ENCODE measurements at places on chromosomes 5 and 9. TPM values are rescaled to one million over a fixed set of nuclear protein-coding genes. Genes with fewer than 3 reads are reported as not detected.

DNA sequence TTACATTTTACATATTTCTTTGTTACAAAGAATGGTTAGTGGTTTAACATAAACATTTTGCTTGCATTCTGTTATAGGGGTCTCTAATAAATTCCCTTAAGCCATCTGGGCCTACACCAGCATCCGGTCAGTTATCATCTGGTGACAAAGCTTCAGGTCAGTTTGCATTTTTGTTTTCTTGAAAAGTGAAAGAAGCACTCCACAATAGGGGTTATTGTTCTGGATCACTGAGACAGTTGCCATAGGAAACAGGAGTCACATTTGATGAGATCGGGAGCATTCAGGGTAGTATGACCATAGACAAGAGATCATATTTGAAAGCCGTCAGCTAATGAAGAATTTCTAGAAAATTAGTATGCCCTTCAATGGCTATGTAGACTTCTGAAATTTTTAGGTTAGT lies 63.6 kb downstream of the NUP214 start:
- no peak for DNase-seq

GRCh38 chr9:7313389-7313788 lies 486.2 kb downstream of the DMAC1 start:
- DNase-seq, result no peak

DNA sequence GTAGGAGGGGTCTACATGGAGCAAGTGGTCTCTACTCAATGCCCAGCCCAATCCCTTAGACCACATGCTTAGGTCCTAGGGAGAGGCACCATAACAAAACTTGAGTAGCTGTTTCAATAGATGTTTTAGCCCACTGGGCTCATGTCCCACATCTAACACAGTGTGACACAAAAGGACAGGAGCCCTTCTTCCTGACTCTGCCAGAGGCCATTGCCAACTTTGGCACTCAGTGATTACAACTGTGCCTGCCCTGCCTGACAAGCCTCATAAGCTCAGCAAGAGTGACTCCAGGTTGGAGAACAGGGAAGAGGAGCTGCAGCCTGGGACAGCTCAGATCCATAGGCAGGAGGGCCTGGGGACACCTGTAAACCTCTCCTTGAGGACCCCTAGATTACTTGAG lies 230.8 kb downstream of the ENC1 start:
- DNase-seq, result no peak

- DNase-seq, result no peak
Measured at GRCh38 chr9:3268223-3268622, 257.6 kb downstream of the RFX3 start.

The DMRT2 gene
- total RNA-seq, result not detected

The RNF208 gene
- total RNA-seq, result 24.8 TPM

The NME5 gene
- total RNA-seq, result 4.9 TPM

The CNTRL gene
- total RNA-seq, result 2.6 TPM

The PDE6A gene
- 0.08 TPM for total RNA-seq

The SLC45A2 gene
- not detected for total RNA-seq

The CKMT2 gene
- 1,933 TPM for total RNA-seq

Data from Right ventricle myocardium superior (tissue), 1 donor.